CD4-positive, alpha-beta T cell treated with Interleukin-12 subunit alpha and Interleukin-12 subunit beta, for 1 hour (primary cell): ENCODE measurements at places on chromosomes 12 and 14.

- no peak for DNase-seq
Measured at GRCh38 chr12:42686514-42687172, 97.1 kb upstream of the PRICKLE1 start.

DNA sequence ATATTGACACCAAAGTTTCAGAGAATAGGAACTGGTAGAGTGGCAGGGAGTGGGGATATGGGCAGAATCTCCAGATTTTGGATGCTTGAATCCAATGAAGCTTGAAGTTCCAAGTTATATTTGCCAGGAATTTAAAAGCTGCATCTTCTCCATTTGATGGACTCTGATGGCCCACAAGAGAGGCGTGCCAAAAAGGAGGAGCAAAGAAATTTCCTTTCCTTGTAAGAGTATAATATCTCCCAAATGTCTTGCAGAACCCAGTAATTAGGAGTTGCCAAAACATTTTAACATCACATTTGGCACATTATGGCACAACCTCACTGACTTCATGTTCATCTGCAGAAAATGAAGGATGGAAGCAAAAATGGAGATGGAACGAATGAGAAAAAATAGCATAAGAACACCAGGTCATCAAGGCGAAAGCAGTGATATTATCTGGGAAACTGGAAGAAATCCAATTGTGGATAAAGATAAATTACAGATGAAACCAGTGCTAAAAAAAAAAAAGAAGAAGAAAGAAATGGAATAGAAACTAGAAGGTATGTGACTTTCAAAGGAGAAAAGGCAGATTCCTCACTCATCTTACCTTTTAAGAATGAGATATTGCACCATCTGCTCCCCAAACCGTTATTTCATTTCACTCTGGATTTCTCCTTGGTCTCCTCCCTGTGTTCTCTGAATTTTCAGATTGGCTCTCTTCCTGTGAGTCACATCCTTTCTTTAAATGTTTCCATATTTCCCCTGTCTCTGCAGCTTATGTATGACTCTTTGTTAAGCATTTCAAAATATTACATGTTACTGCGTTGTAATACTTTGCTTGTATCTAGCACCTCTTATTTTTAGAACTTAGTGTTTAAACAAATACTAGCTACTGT, 13.5 kb upstream of the FLRT2 start:
- DNase-seq, result no peak

- no peak for DNase-seq
Measured at GRCh38 chr14:72801381-72801812, 92.5 kb downstream of the DPF3 start.

DNA sequence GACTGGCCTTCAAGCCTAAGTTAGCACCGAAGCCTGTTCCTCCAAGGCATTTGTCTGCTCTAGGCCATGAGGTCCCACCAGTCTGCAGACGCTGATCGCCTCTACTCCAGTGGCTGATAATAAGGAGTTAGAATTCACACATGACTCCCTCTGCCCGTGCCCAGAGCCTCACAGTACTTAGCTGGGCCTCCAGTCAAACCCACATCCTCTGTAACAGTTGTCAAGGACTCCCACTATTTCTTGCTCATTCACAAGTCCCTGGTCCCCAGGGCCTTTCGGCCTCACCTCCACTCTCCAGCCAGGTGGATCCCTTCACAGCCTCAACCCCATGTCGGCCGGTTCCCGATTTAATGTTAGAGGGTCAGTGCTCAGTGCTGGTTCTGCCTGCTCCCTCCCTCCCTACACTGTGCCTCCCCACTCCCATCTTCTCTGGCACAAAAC, 6.3 kb upstream of the KRT5 start:
- peak; percentile 15 for DNase-seq

GRCh38 chr14:36848213-36848612, 186.6 kb downstream of the PAX9 start:
- no peak for DNase-seq

DNA sequence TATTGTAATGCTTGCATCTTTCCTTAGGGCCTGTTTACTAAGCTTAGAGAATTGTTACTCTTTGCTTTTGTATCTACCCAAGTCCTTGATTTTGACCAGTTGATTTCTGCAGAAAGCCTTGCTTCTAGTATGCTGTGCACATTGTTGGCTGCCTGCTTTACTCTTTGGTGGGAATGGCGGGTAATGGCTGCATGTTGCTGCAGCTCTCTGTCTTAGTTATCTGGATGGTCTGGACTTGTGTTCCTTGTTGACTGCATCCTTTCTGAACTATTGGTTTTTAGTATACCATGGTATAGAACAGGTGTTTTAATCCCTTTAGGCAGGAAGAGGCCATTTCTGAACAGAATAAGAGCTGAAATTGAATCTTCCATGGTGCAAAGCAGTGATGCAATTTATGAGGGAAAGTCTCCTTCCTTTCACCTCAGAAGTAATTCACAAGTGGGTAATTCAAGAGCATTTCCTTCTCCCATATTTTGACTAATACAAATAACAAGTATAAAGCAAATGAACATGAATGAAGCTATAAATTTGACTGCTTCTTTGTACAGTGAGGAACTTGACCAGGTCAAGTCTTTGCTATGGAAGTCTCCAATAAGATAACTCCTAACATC, 466.4 kb downstream of the NPAS3 start:
- DNase-seq, result no peak

DNA sequence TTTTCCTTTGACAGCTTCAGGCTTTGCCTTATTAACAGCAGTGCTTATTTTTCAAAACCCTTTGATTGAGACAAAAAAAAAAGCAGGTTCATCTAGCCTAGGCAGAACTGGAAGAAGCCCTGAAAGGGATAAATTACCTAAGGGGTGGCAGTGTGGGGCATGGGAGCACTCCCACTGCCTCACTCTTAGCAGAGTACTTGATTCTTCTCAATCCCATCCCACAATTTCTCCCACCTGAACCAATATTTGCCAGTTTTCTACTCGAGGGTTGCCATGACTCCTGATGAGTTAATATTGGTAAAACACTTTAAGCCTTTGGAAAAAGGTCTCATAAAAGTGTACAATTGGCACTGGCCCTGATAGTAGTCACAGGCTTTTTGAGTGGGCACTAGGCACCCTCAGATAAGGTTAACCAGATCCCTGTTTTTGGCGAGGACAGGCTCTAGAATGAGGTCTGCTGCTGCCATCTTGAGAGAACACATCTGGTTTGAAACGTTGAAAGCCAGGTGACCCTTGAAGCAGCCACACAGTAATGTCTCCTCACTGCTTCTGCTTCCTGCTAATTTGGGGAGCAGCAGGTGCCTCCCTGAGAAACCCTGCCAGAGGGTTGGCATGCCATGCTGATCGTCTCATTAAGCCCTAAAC, 320.0 kb downstream of the RAD51B start:
- no peak for DNase-seq

- peak; percentile 32 for DNase-seq
Measured at GRCh38 chr12:128817111-128818015, 6.4 kb downstream of the SLC15A4 start.

GRCh38 chr12:122688291-122688690, 14.9 kb downstream of the HCAR2 start:
- DNase-seq, result no peak

DNA sequence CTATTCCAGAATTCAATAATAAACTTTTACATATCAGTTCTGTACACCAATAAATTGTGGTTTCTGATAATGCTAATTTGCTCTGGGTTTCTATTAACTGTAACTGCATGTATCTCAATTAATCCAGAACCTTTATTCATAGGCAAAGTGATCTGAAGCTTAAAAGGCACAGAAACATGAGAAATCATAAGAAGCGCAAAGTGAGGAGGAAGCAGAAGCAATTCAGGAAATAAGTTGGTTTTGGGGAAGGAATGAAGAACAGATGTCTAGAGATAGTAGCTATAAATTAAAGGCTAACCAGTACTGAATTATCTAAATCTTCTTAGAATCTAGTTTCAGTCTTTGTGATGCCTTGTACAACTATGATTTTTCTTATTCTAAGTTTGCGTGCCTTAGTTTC, 24.6 kb downstream of the KERA start:
- DNase-seq, result no peak

GRCh38 chr14:64501411-64502171, 2.0 kb downstream of the ZBTB25 start:
- DNase-seq, result peak; percentile 55

DNA sequence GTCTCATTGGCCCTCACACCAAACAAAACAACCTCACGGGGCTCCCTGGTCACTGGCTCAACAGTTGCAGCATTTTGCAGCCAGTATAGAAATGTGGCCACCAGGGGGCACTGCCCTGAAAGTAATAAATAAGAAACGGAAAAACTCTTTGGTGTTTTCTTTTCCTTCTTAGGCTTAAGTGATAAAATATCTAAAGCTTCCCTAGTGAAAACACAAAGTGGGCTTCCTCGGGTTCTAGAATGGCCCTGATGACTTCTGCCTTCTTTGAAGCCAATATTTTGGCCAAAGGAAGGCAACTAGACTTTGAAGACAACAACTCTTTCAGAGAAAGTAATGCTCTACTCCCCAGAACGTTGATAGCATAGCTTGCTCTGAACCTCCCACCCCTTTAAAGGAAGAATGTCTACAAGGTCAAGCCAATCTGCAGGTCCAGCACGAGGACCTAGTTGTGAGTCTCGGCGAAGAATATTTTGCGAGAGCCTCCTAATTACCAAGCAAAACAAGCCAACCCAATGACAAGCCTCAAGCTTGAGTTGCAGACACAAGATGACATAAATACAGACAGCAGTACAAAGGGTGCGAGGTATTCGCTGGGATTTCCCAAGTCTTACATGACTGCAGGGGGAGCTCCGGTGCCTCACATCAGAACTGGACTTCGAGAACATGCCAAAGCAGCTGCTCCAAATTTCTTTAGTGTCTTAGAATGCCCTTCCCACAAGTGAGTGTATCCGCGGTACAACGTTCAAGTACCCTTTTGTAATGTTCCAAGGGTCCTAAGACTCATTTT, 2.6 kb downstream of the ITPK1 start:
- peak; percentile 76 for DNase-seq

- DNase-seq, result no peak
Measured at GRCh38 chr14:55434805-55435174, 5.6 kb downstream of the TBPL2 start.

- DNase-seq, result no peak
Measured at GRCh38 chr14:51335961-51336723, 96.1 kb downstream of the TMX1 start.

DNA sequence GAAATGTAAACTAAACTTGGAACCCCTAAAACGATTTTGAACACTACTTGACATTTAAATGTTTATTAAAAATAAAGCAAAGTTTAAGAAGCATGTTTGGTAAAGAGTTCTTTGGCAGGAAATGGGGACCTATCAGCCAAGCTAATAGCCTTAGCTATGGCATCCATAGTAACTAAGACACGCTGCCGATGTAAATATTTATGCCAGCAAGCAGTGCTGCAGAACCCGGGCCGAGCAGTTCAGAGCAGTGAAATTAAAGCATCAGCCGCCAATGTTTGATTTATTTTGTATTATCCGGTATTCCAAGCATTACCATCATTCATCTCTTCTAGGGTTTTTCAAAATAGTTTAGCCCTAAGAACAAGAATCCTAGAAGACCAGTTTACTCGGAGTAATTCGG, 61.6 kb downstream of the PPP2R5C start:
- DNase-seq, result peak; percentile 83

DNA sequence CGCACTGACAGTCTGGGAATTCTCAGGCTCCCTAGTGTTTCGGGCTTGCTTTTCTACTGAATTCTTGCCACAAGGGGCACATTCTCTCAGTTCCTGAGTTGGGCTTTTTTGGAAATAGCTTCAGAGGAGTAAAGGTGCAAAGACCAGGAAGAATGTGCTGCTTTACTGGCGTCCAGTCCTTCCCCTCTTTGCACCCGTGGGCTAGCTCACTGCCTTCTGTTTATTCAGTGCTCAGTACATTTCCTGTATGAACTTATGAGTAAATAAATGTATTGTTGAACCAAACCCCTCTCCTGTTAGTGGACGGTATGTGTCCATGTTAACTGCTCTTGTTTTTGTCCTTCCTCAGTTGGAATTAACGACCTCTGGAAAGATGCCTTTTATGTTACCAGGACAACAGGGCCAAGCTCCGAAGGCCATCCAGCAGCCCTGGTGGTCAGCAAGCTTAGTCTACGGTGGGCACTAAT, 24.0 kb downstream of the GSG1 start:
- no peak for DNase-seq

DNA sequence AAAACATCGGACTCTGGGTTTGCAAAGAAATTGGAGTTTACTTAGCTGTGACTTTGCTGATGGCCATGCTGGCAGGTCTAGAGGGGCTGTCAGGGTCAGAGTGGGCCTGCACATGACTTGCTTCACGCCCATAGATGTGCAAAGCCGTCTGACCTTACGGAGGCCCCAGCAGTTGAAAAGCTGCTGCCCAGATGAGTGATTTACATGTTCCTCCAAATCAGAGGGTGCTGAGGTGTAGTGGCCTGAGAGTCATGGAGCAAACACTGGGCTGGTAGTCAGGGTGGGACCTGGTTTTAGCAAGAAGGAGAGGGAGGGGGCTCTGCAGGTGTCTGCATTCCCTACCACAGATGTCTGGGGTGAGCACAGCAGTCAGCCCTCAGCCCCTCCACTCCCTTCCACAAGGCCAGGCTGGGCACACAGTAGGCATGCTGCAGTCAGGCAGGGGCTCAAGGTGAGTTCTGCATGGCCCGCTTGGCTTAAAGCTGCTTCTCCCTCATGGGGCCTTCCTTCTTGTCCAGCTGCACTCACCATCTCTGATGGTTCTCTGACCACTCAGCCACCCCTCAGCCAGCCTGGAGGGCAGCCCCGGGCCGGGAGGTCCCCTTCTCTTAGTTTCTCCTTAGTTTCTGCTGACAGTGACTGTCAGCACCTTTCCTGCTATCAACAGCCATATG, 34.2 kb upstream of the EML1 start:
- no peak for DNase-seq

- no peak for DNase-seq
Measured at GRCh38 chr12:58530742-58531062, 389.6 kb downstream of the LRIG3 start.

- no peak for DNase-seq
Measured at GRCh38 chr14:36361210-36361853, 40.9 kb upstream of the MBIP start.

- no peak for DNase-seq
Measured at GRCh38 chr12:43094886-43095575, 457.0 kb downstream of the ADAMTS20 start.

- no peak for DNase-seq
Measured at GRCh38 chr14:100873096-100873482, 30.4 kb downstream of the RTL1 start.

- DNase-seq, result no peak
Measured at GRCh38 chr12:25135531-25136154, 59.3 kb downstream of the DNAI7 start.

DNA sequence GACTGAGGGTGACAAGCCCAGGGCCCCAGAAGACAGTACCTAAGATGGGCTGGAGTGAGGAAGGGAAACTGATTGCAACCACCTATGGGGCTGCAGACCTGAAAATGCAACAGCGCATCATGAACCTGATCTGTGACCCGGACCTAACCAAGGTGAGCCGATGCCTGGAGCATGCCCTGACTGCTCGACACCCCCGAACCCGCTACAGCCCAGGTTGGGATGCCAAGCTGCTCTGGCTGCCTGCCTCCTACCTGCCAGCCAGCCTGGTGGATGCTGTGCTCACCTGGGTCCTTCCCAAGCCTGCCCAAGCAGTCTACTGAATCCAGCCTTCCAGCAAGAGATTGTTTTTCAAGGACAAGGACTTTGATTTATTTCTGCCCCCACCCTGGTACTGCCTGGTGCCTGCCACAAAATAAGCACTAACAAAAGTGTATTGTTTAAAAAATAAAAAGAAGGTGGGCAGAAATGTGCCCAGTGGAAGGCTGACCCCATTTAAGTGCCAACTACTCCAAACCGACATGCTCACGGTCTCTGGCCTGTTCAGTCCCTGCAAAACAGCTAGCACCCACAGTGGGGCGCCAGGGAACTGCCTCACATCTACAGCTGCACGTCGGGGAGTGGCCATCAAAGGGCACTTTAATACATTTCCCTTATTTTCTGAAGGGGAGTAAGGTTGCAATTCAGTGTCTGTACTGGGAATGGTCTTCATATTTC, 4.2 kb downstream of the RDH5 start:
- peak; percentile 73 for DNase-seq
